Stimulated activated CD4-positive, alpha-beta T cell treated with anti-CD3 and anti-CD28 coated beads, Interleukin-12 subunit alpha, Interleukin-12 subunit beta, amount 100 ng/mL, for 4 hours (primary cell): ENCODE measurements at places on chromosomes 2 and 18.

- DNase-seq = no peak
Measured at GRCh38 chr2:216159144-216159543, 50.0 kb downstream of the XRCC5 start.

DNA sequence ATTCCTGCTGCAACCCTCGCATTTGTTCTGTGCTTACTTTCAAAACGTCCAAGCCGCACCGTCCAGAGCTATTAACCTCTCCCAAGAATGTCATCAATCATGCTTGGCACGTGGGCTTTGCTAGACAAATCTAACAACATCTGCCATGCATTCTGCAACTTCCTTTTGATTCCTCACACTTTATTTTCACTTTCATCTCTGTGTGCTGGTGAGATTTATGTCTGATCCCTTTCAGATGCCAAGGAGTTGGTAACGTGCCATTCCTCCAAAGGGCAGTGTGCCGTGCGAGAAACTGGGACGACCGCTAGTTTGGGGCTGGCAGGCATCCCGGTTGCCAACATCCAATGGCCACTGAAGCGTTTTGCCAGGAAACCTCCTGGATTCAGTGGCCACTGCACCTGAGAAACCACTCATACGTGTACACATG is 230.0 kb upstream of the PARD3B start:
- DNase-seq = no peak

GRCh38 chr18:21330122-21330701 is 88.2 kb downstream of the GREB1L start:
- DNase-seq = no peak

GRCh38 chr18:35756506-35757117 is 175.1 kb downstream of the GALNT1 start:
- peak; percentile 27 for DNase-seq

DNA sequence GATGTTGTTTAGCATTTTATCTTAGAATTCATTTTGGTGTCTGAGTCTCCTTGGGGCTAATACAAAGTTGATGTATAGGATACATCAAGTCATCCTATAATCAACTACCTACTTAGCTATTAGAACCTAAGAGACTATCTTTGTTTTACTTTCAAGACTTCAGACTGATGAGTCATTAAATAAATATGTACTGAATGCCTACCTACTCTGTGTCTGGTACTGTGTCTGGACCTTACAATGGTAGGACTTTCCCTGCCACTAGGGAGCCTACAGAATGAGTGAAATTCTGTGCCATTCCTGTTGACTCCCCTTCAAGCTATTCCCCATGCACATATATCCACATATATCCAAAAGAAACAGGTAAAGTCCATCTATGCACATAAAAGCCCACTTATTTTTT is 114.5 kb downstream of the ERBB4 start:
- no peak for DNase-seq

DNA sequence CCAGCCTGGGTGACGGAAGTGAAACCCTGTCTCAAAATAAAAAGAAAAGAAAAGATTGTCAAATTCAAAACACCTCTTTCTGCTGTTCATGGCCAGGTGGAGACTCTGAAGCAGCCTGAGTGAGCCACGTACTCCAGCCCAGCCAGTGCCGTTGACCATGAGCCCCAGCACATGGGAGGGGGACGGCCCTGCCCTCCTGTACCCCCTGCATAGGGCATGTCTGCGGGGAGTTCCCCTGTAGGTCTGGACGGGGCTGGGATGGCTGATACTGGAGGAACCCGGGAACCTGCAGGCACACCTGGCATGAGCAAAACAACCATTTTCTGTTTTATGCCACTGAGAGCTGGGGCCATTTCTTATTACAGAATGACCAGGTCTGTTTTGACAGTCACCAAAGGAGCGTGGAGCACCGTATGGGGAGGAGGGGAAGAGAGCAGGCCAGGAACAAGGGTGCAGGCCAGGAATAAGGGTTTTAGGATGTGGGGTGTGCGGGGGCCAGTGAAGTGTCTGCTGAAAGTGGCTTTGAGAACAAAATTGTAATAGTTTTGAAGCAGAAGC is 30.1 kb downstream of the TMEM18 start:
- DNase-seq = no peak

GRCh38 chr2:131641414-131642206 is 113.9 kb downstream of the CCDC74A start:
- no peak for DNase-seq

DNA sequence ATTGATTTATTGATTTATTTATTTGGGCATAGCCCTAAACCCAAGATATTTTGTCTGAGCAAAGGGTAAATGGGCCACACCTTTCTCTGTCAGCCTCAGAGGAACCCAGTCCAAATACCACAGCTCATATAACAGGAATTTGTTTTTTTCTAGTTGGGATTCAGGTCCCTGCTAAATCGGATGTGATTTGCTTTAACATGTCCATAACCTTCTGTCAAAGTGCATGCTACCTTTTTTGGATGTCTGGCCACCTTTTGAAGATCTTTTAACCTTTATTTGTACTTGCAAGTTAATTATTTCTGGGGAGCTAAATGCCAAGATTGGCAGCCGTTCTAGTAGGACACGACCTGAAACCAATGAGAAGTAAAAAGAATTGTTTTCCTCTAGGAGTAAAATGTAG is 303.2 kb upstream of the UBE2E3 start:
- DNase-seq = no peak

DNA sequence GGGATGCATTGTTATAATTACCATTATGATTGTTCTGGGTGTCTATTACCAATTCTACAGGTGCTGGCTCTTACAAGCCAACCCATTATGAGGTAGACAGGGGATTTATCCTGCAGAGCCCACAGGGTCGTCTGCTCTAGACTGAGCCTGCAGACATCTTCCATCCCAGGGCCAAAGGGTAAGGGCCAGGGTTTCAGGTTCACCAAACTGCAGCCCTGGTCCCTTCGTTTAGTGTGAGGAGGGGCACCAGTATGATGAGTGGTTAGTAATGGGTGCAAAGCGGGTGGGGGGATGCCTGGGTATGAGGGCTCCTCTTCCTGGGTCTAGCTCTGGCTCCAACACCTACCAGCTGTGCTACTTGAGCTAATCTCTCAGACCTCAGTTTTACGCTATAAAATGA is 1.2 kb upstream of the ARID5A start:
- DNase-seq = no peak

- DNase-seq = no peak
Measured at GRCh38 chr2:197453914-197454398, 604 bp downstream of the COQ10B start.

GRCh38 chr2:55408918-55409868 is 10.5 kb downstream of the CCDC88A start:
- DNase-seq = no peak

GRCh38 chr2:64525317-64525613 is 1.1 kb downstream of the AFTPH start:
- DNase-seq = peak; percentile 15

DNA sequence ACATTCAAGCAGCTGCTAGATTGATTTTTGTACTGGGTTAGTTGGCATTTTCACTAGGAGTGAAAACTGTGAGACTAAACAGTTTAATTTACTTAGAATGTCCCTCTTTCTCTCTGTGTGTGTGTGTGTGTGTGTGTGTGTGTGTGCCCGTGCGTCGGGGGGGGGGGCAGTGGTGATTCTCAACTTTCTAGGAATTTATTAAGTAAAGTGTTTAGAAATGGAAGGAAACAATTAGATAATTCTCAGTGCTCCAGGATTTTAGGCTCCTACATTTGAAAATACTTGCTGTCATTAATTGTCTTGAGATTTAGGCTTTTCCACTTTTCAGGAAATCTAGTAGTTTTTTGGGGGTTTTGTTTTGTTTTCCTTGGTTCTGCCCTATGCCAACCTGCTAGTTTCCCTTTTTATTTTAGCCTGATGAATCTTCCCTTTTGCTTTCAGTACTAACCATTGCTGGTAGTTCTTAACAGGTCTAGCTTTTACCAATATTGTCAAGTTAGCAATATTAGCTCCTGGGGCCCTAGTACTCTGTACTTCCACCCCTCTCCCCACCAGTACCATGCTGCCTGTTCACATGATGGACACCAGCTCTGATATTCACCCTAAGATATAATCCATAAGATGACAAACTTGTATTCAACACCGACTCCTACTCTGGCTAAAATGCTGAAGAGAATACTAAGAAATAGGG is 4.9 kb downstream of the EPAS1 start:
- DNase-seq = no peak

DNA sequence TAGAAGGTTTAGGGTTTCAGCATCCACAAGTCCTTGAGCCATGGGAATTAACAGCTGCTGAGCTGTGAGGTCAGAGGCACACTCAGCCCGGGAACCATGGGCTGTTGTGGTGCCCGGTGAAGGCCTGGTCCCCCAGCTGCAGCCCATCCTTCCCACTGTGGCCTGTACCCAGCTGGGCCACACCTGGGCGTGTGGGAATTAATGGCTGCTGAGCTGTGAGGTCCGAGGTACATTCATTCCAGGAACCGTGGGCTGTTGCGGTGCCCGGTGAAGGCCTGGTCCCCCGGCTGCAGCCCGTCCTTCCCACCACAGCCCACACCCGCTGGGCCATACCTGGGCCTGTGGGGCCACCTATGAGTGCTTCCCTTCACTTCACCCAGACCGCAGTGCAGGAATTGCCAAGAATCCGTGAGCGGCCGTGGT is 25.2 kb downstream of the TMEM18 start:
- no peak for DNase-seq

GRCh38 chr18:58960508-58960907 is 95.8 kb downstream of the ZNF532 start:
- no peak for DNase-seq

DNA sequence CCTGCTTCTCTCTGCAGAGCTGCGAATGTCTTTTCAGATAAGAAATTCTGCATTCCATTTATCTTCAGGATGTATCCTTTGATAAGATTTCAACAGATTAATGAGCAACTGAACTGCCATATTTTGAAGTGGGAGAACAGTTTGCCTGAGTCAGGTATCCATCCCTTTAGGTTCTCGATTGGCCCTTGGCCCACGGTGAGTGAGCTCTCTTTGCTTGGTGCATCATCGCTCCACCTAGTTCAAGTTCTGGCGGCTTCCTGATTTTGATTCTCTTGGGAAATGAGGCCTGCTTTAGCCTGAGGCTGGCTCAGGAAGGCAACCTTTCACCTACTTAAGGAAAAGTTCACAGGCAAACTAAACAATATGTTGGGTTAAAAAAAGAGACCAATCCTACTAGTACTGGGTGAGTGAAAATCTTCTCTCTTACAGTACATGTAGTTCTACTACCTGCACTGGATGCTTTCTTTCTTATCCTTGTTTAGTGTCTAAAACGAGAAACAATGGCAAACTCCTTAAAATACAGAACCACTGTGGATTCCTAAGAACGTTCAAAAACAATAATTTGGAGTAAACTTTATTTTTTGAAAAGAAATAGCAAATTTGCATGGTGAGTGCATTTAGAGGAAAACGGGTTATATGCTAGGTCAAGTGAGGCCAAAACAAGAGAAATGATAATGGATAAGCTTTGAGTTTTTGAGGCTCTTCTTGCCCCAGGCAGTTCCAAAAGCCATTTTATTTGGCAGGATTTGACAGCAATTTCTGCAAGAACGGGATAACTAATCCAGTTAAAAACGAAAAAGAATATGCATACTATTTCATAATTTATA is 837 bp upstream of the ACSL3 start:
- DNase-seq = no peak

DNA sequence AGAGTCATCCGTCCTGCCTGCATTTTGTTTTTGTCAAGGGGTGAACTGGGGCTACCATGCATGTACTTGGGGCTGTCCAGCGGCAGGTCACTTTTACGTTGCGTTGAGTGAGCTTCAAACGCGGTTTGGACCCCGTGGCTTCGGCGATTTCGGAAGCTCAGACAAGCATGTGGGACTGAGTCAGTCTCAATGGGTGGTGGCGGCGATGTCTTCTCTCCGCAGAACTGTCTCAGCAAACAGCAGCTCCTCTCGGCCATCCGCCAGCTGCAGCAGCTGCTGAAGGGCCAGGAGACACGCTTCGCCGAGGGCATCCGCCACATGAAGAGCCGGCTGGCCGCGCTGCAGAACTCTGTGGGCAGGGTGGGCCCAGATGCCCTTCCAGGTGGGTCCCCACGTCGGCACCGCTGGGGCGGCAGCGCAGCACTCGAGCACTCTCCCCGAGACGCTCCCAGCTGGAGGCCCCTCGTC is 21.3 kb downstream of the FBLN7 start:
- no peak for DNase-seq

- DNase-seq = no peak
Measured at GRCh38 chr2:185147361-185147760, 549.0 kb downstream of the ZNF804A start.

- DNase-seq = no peak
Measured at GRCh38 chr2:182368996-182369395, 57.8 kb downstream of the PDE1A start.

GRCh38 chr2:227366769-227367426 is 12.2 kb downstream of the TM4SF20 start:
- no peak for DNase-seq

- DNase-seq = no peak
Measured at GRCh38 chr2:25635797-25636196, 37.6 kb downstream of the DTNB start.

- DNase-seq = no peak
Measured at GRCh38 chr2:39405364-39405763, 31.7 kb downstream of the MAP4K3 start.

- DNase-seq = no peak
Measured at GRCh38 chr2:147569426-147569825, 275.4 kb upstream of the ACVR2A start.

DNA sequence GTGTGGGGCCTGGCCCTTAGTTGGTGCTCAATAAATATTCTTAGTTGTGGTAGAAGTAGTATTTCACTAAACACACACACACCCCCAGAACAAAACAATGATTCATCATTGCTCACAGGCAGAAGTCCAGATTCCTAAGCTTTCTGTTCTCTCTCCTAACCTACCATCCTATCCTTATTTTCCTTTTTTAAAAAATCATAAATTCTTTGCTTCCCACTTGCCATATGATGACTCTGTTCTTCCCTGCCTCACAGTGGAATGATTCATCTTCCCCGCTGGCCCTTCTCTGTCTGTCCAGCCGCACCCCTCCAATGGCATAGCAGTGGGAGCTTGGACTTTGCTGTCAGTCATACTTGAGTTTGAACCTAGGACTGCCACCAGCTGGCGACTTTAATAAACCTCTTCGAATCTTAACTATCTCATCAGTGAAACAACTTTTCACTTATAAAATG is 5.2 kb downstream of the EML6 start:
- DNase-seq = no peak

- no peak for DNase-seq
Measured at GRCh38 chr18:7923105-7923504, 356.0 kb downstream of the PTPRM start.

- no peak for DNase-seq
Measured at GRCh38 chr2:54038835-54039234, 68.0 kb upstream of the PSME4 start.

GRCh38 chr18:57813245-57813644 is 10.1 kb upstream of the ATP8B1 start:
- no peak for DNase-seq

GRCh38 chr2:224904381-224904780 is 137.9 kb downstream of the DOCK10 start:
- DNase-seq = no peak
